Stimulated activated CD8-positive, alpha-beta memory T cell treated with anti-CD3 and anti-CD28 coated beads, Interleukin-4, amount 100 ng/mL, for 1 hour (primary cell): ENCODE measurements at places on chromosomes 6 and 20.

- DNase-seq = no peak
Observed at GRCh38 chr6:20943040-20943627, 408.9 kb downstream of the CDKAL1 start.

- no peak for DNase-seq
Observed at GRCh38 chr6:90701146-90701781, 114.4 kb upstream of the MAP3K7 start.

- DNase-seq = no peak
Observed at GRCh38 chr20:33423141-33423834, 20.3 kb downstream of the SNTA1 start.

- DNase-seq = no peak
Observed at GRCh38 chr6:111205502-111205901, 118.2 kb downstream of the SLC16A10 start.

- no peak for DNase-seq
Observed at GRCh38 chr6:150048099-150048498, 20.8 kb downstream of the ULBP3 start.
